ENCODE measurements at places on chromosomes 3 and 15.
A peak's percentile ranks its signal among the peaks of the same experiment; 100 is the strongest.

DNA sequence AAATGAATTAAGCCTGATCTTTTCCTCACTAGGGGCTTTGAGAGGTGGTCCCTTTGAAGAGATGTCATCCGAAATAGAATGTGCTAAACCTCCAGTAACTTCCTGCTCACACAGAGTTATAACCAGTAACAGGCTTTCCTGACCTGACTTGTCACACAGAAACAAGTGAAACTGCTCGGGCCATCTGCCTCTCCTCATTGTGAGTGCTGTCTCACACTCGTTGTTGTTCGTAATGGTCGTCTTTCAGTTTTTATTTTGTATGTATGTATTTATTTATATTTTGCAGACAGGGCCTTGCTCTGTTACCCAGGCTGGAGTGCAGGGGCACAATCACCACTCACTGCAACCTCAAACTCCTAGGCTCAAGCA, 24.0 kb downstream of the ACSBG1 start:
- DNase-seq, result no peak

DNA sequence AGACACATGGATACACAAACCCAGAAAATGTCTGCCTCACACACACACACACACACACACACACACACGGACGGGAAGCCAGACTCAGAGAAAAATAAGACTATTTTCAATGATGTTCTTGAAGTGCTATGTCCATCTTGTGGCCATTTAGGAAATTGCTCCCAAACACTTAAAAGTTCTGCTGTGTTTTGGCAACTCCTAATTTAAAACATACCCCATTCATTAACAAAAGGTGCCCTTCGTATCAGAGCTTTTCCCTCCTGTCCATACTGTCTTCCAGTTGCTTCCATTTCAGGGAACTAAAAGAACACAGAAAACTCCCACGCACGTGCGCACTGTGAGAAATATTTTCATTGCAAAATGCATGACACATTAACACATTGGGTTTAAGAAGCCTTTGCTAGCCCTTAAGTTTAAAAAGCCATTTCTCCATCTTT, 44.6 kb downstream of the SLC12A1 start:
- DNase-seq, result peak; percentile 37

GRCh38 chr15:40289140-40289775, 6.4 kb upstream of the ANKRD63 start:
- DNase-seq, result peak; percentile 23

DNA sequence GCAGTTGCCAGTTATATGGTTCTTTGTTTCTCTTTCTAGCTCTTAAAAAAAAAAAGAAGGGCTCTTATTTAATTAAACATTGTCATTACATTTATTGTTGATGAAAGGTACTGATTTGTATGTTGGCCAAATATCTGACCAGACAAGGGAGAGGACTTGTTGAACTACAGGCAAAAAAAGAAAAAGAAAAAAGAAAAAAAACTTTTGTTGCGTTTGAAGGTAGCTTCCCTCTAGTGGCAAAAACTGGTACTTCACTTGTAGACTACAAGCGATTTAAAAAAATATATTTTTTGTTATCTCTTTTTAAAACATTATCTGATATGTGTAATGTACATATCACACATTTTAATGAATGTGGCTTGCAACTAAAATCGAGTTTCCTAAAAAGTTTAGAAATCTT, 280.6 kb downstream of the ROBO2 start:
- DNase-seq, result no peak

DNA sequence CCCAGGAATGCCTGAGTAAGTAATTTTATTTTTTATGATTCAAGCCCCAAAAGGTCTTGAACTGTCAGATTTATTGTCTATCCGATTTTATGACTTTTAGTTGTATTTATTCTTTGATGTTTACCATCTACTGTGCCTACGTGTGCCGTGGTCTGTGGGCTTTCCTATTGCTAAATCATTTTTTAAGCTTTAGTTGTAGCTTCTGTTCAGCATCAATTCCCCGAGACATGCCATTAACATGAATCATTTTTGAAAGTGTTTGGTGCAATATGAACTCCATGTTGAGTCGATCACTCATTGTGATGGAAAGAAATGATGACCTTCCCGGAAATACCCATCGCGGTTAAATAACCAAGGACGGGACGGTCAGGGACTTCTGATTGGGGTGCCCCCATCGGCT, 268.7 kb upstream of the THRB start:
- DNase-seq, result peak; percentile 57

GRCh38 chr3:105801397-105801796, 67.4 kb downstream of the CBLB start:
- DNase-seq, result no peak

- DNase-seq, result no peak
Observed at GRCh38 chr3:188240189-188240981, 86.4 kb downstream of the LPP start.
